ENCODE measurements at places on chromosomes 13 and 19. TPM values are rescaled to one million over a fixed set of nuclear protein-coding genes. Genes with fewer than 3 reads are reported as not detected.

KRTDAP gene
- total RNA-seq, result not detected

DNA sequence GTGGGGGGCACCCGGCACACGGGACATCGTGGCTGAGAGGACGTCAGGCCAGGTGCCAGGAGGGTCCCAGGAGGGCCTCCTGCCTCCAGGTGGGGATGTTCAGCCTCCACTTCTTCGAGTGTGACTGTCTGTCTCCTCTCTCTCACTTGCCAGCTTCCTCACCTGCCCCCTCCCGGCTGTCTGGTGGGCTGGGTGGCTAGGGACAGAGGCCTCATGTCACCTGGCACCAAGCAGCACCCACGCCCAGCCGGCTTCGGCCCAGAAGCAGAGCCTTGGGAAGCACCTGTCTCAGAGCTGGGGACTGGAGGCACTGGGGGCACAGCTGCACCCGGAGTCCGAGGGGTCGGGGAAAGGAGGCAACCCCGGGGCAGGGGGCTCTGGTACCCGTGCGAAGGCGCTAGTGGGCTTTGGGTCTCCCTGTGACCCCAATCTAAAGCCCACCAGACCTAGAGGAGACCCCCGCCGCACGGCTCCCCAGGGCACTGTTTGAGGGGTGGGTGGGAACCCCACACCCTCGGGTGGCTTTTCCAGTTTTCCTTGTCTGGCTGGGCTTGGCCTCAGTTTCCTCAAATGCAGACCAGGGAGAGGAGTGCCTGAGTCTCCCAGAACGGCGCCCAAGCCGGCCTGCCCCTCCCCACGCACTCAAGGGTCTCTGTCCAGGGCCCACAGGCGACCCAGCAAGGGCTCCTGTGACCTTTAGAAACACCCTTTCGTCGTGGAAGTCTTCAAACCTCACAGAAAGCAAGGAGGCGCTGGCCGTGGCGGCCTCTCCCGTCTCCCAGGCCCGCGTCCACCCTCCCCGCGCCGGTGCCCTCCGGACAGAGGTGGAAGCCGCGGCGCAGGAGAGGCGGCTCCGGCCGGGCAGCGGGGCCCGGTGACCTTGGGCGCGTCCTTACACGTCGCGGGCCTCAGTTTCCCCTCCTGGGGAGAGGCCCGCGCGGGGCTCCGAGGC lies 664 bp upstream of the HCN2 start:
- H3K36me3 ChIP-seq, result no peaks in the 10 kb centered on the region
- peak overlapping the region; percentile 22 for H3K4me3 ChIP-seq
- H3K27me3 ChIP-seq, result peaks cover 34% of the 10 kb centered on the region
- no peak for DNase-seq

DNA sequence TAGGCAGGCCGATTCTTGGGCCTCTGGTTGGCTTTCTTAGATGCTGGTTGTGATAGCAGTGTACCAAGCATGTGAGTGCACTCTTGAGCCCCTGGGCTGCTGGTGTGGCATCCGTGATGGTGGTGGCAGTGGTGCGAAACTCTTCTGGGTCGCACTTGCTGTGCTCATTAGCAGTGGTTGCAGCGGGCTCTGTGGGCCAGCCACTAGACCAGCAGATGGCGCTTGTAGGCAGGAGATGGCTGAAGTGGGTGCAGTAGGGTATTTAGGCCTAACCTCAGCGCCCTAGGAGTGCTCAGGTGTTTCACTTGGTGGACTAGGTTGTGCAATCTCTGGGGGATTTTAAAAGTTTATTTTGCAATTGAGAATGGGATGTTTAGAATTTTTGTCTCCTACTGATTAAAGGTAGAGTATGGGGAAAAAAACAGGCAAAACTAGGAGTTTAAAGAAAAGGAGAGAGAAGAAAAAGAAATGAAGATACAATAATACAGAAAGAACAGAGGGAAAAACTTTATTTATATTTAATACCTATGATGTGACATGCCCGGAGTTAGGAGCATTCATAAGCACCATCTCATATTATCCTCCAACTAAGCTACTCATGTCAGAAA lies 4.3 kb upstream of the ZNF17 start:
- H3K4me1 ChIP-seq, result peaks cover 11% of the 10 kb centered on the region
- no peak overlapping the region for H3K27ac ChIP-seq
- H3K36me3 ChIP-seq, result no peaks in the 10 kb centered on the region
- H3K4me3 ChIP-seq, result no peak overlapping the region

GJA3 gene
- not detected for total RNA-seq

ZNF525 gene
- total RNA-seq, result 9.6 TPM

Data from esophagus muscularis mucosa (tissue), 4 donors.